ENCODE measurements at places on chromosomes 12 and 14.

DNA sequence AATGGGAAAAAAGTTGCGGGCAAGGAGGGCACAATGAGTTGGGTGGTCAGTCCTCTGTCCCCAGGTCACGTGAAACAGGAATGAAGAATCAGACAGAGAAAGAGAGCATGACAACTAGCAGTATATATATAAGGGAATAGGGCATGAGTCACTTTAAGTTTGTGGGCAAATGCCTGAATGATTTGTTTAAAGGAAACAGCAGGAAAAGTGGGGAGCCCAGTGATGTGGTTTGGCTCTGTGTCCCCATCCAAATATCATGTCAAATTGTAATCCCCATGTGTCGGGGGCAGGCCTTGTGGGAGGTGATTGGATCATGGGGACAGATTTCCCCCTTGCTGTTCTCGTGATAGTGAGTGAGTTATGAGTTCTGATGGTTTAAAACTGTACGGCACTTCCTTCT lies 195.3 kb upstream of the IGF1 start:
- H3K4me1 ChIP-seq, result no peaks in the 10 kb centered on the region
- no peak overlapping the region for H3K4me3 ChIP-seq
- H3K27ac ChIP-seq, result no peak overlapping the region

- H3K4me1 ChIP-seq, result no peaks in the 10 kb centered on the region
- no peaks in the 10 kb centered on the region for H3K36me3 ChIP-seq
- no peak overlapping the region for H3K27ac ChIP-seq
- DNase-seq, result no peak
- no peaks in the 10 kb centered on the region for H3K27me3 ChIP-seq
- H3K4me3 ChIP-seq, result no peak overlapping the region
Observed at GRCh38 chr12:127650626-127651025, 616.3 kb upstream of the TMEM132C start.

- no peak overlapping the region for H3K4me3 ChIP-seq
- H3K4me1 ChIP-seq, result no peaks in the 10 kb centered on the region
- no peak for DNase-seq
- no peak overlapping the region for H3K27ac ChIP-seq
- no peaks in the 10 kb centered on the region for H3K36me3 ChIP-seq
Observed at GRCh38 chr14:92633274-92633616, 115.2 kb downstream of the LGMN start.

DNA sequence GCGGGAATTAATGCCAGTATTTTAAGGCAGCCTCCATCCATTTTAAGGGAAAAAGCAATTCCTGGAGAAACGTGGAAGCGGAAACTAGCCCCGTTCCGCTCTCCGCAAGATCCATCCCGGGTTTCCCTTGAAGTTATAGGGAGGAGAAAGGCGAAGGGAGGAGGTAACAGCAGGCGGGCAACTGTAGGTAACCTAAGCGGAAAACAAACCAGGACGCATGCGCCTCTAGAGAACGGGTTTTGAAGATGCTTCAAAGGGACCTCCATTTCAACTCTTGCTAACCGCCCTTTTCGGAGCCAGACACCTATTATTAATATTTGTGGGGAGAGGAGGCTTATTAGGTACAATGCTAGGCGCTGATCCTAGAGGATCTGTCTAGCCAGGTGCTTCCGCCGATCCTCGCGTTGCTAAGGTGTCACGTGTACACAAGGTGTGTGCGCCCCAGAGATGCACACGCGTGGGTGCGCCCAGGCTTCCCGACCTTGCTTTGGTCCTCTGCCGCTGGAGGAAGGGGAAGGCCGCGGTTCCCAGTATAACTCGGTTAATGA lies 6.2 kb downstream of the TBX5 start:
- DNase-seq, result no peak
- H3K27ac ChIP-seq, result no peak overlapping the region
- H3K4me3 ChIP-seq, result no peak overlapping the region
- no peaks in the 10 kb centered on the region for H3K36me3 ChIP-seq
- H3K4me1 ChIP-seq, result no peaks in the 10 kb centered on the region

DNA sequence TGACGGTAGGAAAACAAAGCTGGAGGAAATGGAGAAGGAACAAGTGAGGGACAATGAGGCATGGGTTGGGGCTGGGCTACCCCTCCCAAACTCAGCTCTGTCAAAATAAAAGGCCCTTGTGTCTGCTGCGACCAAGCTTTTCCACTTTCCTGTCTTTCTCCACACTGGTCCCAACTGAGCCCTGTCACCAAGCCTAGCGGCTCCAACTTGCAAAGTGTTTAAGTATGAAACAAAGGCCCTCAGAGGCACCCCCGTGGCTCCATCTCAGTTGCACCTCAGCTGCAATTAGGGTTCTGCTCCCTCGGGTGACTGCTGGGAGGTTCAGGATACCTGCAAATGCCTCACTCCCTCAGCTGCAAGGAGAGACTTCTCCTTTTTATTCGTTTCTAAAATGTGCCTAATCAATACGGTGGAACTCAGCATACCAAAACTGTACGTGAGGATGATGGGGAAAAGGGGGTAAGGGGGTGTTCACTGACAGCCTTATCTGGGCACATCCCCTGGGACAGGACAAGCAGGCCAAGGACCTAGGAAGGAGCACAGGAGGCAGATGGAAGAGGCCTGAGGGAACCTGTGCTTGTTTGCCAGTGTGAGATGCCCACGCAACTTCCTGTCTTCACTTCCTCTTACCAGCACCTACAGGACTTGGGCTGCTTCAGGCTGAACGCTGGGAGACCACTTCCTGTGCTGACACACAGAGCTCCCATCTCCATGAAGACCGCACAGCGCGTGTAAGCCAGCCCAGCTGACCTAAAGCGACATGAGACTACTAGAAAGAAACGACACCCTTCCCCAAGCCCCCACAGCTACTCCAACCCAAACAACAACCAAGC lies 8.9 kb downstream of the VAMP1 start:
- H3K27ac ChIP-seq, result peak overlapping the region; percentile 82
- H3K27me3 ChIP-seq, result no peaks in the 10 kb centered on the region
- peak; percentile 82 for DNase-seq
- H3K4me3 ChIP-seq, result peak overlapping the region; percentile 42
- peaks cover 52% of the 10 kb centered on the region for H3K36me3 ChIP-seq
- peaks cover 89% of the 10 kb centered on the region for H3K4me1 ChIP-seq

DNA sequence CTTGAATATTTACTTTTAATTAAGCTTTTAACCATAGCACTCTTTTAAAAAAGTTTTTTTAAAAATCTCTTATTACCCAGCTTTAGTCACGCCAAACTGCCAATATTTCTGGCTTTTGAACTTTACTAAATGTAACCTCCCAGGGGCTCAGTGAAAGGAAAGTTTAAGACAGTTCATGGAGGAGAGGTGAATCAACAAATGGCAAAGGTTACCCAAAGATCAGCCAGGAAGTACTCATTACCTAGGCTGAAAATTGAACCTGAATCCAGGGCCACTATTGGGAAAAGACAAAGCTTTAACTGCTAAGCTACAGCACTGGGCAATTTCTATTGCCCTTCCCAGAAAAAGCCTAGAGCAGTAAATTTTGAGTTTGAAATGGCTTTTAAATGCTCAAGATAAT lies 282.2 kb downstream of the GPHN start:
- H3K4me1 ChIP-seq, result no peaks in the 10 kb centered on the region
- H3K4me3 ChIP-seq, result no peak overlapping the region
- no peak for DNase-seq
- no peaks in the 10 kb centered on the region for H3K27me3 ChIP-seq
- no peaks in the 10 kb centered on the region for H3K36me3 ChIP-seq

- no peaks in the 10 kb centered on the region for H3K27me3 ChIP-seq
- H3K36me3 ChIP-seq, result no peaks in the 10 kb centered on the region
- H3K4me1 ChIP-seq, result no peaks in the 10 kb centered on the region
- H3K4me3 ChIP-seq, result no peak overlapping the region
- no peak for DNase-seq
Observed at GRCh38 chr14:39492267-39492666, 60.0 kb upstream of the FBXO33 start.

DNA sequence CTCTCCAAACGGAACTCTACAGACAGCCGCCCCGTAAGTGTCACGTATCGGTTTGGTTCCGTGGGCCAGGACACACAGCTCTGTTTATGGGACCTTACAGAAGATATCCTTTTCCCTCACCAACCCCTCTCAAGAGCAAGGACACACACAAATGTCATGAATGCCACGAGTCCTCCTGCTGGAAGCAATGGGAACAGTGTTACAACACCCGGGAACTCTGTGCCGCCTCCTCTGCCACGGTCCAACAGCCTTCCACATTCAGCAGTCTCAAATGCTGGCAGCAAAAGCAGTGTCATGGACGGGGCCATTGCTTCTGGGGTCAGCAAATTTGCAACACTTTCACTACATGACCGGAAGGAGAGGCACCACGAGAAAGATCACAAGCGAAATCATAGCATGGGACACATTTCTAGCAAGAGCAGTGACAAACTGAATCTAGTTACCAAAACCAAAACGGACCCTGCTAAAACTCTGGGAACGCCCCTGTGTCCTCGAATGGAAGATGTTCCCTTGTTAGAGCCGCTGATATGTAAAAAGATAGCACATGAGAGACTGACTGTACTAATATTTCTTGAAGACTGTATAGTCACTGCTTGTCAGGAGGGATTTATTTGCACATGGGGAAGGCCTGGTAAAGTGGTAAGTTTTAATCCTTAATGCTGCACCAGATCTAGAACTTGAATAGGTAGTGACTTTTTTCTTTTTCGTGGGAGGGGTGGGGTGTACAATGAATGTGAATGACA lies 69.7 kb downstream of the WDR20 start:
- H3K4me1 ChIP-seq, result no peaks in the 10 kb centered on the region
- no peaks in the 10 kb centered on the region for H3K27me3 ChIP-seq
- H3K4me3 ChIP-seq, result no peak overlapping the region
- H3K27ac ChIP-seq, result no peak overlapping the region
- H3K36me3 ChIP-seq, result peaks cover 44% of the 10 kb centered on the region

DNA sequence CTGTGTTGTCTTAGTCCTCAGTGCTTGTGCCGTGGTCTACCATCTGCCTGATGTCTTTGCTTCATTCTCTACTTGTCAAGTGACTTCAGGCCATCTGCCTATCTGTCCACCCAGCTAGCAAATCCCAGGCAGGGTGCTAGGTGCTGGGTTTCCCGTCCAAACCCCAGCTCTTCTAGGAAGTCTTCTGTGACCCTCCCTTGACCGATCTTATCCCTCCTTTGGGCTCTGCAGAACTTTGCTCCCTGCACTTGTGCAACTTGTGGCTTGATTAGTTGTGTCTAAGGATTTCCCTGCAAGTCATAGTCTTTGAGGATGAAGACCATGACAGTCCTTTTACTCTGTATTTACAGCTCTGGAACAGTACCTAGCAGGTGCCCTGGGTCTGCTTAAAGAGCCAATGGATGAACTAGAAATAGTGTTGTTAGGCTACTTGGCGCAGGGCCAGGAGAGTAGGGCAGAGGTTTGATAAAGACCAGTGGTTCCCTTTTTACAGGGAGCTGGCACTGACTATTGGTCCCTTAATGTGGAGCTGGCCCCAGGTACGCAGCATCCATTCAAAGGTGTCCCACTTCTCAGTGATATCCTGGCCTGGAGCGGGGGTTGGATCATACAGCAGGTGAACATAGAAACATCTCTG lies 60.1 kb downstream of the ADCK1 start:
- no peaks in the 10 kb centered on the region for H3K4me1 ChIP-seq
- H3K27me3 ChIP-seq, result no peaks in the 10 kb centered on the region
- H3K4me3 ChIP-seq, result no peak overlapping the region
- H3K27ac ChIP-seq, result no peak overlapping the region
- H3K36me3 ChIP-seq, result no peaks in the 10 kb centered on the region

GRCh38 chr14:22981090-22981875 lies 1.1 kb downstream of the AJUBA start:
- no peak overlapping the region for H3K27ac ChIP-seq
- no peaks in the 10 kb centered on the region for H3K36me3 ChIP-seq
- H3K27me3 ChIP-seq, result no peaks in the 10 kb centered on the region
- peaks cover 19% of the 10 kb centered on the region for H3K4me1 ChIP-seq

GRCh38 chr14:76696791-76697190 lies 64.5 kb upstream of the VASH1 start:
- H3K27me3 ChIP-seq, result no peaks in the 10 kb centered on the region
- H3K4me1 ChIP-seq, result no peaks in the 10 kb centered on the region
- H3K27ac ChIP-seq, result no peak overlapping the region
- DNase-seq, result no peak

DNA sequence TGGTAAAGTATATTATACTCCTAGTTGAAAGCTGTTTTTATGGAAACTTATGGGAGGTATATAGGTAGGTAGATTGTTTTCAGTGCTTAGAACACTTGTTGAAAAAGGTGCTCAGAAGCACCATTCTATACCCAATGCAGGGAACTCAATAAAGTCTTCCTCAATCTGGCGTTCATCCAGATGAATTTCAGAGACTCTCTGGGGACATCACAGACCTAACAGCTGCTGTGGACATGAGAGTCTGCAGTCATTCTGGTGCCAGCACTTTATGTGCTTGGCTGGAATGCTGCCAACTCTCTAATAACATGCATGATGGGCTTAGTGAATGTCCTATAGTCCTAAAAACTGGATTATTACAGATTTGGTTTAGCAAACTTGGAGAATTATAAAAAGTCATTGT lies 115.9 kb downstream of the NTN4 start:
- DNase-seq, result no peak
- no peak overlapping the region for H3K27ac ChIP-seq
- no peaks in the 10 kb centered on the region for H3K4me1 ChIP-seq

- H3K4me1 ChIP-seq, result no peaks in the 10 kb centered on the region
- no peak for DNase-seq
- H3K27ac ChIP-seq, result no peak overlapping the region
- H3K36me3 ChIP-seq, result no peaks in the 10 kb centered on the region
Observed at GRCh38 chr12:26608706-26609105, 224.3 kb downstream of the ITPR2 start.

GRCh38 chr14:88323086-88323522 lies at the start of gene KCNK10:
Gene KCNK10 (minus strand): TSS chr14:88323269. CDS start chr14:88322798, 471 bp downstream.
- DNase-seq, result no peak
- no peaks in the 10 kb centered on the region for H3K36me3 ChIP-seq
- no peak within 1 kb of the TSS for H3K27ac ChIP-seq
- no peak within 1 kb of the TSS for H3K4me3 ChIP-seq

- no peaks in the 10 kb centered on the region for H3K36me3 ChIP-seq
- peaks cover 21% of the 10 kb centered on the region for H3K4me1 ChIP-seq
- H3K27me3 ChIP-seq, result no peaks in the 10 kb centered on the region
- H3K4me3 ChIP-seq, result no peak overlapping the region
- no peak for DNase-seq
- no peak overlapping the region for H3K27ac ChIP-seq
Observed at GRCh38 chr14:68145539-68145938, 326.0 kb downstream of the RAD51B start.

- H3K4me3 ChIP-seq, result no peak overlapping the region
- no peak overlapping the region for H3K27ac ChIP-seq
- peaks cover 12% of the 10 kb centered on the region for H3K4me1 ChIP-seq
- DNase-seq, result peak; percentile 63
- no peaks in the 10 kb centered on the region for H3K27me3 ChIP-seq
Observed at GRCh38 chr14:92603309-92604242, 90.0 kb downstream of the RIN3 start.
